ENCODE measurements at places on chromosomes 16 and 17.

DNA sequence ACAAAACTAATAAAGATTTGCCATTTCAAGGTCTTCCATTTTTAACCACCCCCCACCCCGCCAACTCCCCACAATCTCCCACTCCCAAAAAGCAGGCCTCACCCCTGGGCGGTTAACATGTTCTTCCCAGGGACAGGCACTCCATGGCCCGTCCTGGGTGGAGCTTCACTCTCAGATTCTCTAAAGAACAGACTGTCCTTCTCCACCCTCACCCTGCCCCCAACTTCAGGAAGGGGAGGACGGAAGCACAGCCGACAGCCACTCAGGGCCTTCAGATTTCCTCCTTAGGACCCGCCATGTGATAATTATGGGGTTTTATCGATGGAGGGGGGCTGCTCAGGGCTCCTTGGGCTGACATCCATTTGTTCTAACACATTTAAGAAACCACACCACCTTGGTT is 61.9 kb downstream of the ZFHX3 start:
- DNase-seq: no peak

GRCh38 chr17:47901423-47901822 is 5.4 kb downstream of the SP2 start:
- DNase-seq: no peak

DNA sequence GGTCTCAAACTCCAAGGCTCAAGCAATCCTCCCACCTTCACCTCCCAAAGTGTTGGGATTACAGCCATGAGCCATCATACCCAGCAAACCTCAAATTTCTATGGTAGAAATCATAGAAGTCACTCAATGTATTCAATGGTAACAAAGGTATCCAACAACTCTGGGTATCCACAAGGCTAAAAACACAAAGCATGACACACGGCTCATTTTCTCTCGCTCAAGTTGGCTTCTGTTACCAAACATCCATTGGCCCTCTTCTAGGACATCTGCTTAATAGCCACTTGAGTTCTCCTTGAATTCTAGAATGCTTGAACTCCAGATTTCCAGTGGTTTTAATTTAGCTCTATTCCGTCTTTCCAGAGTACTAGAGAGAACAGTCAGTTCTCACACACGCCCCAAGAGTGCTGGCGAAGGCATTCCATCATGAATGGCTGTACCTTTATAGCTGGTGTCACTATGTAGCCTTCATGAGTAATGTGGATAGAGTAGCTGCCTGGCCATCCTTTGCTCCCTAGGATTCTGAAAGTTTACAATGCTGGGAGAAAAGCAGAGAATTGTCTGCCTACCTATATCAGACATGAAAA is 42.6 kb downstream of the SPAG9 start:
- DNase-seq: no peak

- no peak for DNase-seq
These were observed 4.2 kb downstream of the CDR2 start for GRCh38 chr16:22370038-22370820.

- DNase-seq: no peak
These were observed 78.6 kb upstream of the CREBBP start for GRCh38 chr16:3959148-3959547.

DNA sequence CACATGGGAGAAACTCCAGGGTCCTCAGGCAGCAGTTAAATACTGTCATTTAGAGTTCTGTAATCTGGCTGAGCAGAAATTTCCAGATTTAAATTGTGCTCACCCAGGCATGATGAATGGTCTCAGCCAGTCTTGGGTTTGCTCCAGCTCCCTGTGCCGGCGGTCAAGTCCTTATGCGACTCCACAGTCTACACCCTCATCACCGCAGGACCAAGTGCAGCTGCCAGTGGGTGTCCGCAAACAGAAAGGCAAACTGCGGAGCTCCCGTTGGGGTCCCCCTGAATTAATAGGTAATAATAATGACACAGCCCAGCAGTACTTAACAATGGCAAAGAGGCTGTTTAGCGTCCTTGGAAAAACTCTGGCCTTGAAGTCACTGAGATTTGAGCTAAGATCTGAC is 3.9 kb upstream of the CACNG4 start:
- DNase-seq: no peak

DNA sequence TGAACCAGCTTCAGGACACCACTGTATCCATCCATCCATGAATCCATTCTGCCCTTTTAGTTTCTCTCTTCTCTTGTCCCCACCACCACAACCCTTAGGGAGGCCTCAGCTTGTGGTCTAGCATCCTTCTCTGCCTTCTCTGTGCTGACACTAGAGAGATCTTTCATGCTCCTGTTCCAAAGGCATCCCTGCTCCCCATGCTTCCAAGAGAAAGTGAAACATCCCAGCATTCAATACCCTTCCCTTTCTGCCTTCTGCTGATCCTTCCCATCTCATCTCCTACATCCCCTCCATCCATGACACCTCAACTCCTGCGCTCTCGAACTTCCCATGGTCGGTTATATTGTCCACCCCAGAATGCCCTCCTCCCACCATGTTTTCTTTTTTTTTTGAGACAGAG is 10.0 kb downstream of the RAPGEFL1 start:
- DNase-seq: no peak

Data from AML-193 (cell line).